ENCODE measurements at places on chromosomes 16 and 17.

DNA sequence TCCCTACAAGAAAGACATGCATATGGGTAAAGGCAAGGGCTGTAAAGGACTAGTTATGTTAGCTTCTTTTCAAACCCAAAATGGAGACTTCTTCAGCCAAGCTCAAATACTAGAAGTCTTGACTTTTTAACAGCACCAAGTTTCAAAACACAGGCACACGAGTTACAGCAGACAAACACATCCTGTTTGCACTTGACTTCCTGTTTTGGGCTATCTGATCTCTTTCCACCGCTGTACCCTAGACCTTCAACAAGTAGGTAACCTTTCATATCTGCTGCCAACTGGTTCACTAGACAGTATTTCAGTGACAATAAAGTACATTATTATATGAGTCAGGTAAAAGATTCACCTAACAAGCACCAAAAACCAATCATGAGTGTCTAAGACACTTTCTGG lies 12.3 kb downstream of the RFFL start:
- DNase-seq, result no peak

DNA sequence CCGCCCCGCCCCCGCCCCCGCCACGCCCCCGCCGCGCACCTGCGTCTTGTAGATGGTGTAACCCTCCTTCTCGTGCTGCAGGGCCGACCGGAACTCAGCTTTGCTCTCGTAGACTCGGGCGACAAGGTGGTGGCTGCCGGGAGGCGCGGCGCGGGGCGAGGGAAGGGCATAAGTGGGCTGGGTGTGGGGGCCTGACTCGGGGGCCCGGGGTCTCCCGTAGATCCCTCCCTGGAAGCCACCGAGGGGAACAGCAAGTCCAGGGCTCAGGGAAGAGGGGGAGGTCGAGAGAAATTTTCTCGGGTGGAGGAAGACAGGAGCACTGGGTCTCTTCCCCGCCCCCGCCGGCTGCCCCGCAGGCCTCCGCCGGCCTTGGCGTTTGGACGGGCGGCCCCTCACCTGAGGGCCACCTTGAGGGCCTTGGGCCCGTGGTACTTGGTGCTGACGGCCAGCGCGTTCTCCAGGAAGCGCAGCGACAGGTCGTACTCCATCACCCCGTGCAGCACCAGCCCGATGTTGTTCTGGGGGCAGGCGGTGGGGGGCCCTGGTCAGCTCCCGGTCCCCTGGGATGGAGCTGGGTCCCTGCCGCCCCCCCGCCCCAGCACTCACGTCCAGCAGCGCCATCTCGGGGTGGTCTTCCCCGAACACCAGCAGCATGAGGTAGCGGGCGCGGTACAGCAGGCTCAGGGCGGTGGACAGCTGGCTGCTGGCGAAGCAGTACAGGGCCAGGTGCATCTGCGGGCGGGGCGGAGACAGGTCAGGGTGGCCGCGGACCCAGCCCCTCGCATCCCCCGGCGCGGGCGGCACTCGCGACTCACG lies 19.4 kb downstream of the CLUH start:
- no peak for DNase-seq

DNA sequence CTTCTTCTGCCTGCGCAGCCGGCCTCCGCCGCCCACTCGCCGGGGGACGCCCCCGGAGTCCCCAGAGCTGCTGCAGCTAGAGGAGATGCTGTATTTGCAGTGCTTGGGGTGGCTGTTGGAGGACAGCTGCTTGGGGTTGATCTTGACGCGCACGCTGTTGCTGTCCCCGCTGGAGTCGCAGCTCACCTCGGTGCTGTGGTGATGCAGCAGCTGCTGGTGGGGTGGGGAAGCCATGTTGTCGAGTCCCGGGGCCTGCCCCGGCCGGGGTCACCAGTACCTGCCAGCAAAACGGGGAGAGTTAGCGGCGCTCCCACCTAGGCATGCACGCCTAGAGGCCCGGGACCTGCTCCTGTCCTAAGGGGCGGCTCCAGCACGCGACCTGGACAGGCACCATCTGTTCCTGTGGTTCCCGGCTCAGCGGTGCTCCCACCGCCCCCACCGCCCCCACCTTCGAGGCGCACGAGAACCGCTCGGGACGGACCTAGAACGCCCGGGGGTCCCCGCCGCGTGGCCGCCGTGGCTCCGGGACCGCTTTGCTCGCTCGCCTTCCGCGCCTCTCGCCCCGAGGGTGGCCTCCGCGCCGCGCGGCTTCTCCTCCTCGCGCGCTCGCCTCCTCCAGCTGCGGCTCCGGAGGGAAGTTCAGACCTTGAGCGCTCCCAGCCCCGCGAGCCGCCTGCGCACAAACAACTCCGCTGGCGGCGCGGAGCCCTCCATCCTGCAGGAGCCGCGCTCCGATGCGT lies 863 bp downstream of the ADCY9 start:
- DNase-seq, result peak; percentile 68

GRCh38 chr16:57540906-57541753 lies 1.3 kb upstream of the ADGRG5 start:
- peak; percentile 30 for DNase-seq

GRCh38 chr17:61349350-61349749 lies 50.3 kb upstream of the TBX2 start:
- DNase-seq, result no peak

- no peak for DNase-seq
These were observed 1.3 kb upstream of the ZNF821 start for GRCh38 chr16:71885261-71885650.

- no peak for DNase-seq
These were observed 82.1 kb downstream of the MSI2 start for GRCh38 chr17:57338257-57338914.

DNA sequence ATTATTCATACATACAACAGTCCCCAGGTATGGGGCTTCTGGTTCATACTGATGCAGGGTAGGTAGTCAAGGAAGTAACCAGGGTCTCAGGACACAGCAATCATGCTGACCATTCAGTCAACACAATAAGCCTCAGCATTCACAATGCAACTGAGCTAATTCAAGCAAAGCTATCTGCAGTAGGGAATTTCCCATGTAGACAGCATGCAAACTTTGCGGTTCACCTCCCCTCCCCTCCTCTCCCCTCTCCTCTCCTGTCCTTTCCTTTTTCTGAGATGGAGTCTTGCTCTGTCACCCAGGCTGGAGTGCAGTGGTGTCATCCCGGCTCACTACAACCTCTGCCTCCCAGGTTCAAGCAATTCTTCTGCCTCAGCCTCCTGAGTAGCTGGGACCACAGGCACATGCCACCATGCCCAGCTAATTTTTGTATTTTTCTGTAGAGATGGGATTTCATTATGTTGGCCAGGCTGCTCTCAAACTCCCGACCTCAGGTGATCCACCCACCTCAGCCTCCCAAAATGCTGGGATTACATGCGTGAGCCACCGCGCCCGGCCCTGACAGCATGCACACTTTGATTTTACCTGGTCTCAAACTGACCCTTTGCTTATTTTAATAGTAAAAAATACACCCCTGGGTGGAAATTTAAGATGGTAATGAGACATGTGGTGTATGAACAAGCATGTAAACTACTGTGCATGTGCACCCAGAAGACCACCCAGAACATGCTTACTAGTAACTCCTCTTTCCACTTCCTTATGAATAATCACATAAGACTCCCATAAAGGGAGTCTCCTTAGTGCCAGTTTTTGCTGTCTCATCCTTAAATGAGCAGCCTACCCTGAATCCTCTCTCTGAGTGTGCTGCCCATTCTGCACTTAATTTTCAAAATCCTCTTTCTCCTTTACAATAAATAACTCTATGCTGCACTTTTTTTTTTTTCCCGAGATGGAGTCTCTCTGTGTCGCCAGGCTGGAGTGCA lies 9.3 kb upstream of the RNF135 start:
- DNase-seq, result no peak

- DNase-seq, result no peak
These were observed 18.7 kb downstream of the RHOT1 start for GRCh38 chr17:32161029-32161428.

DNA sequence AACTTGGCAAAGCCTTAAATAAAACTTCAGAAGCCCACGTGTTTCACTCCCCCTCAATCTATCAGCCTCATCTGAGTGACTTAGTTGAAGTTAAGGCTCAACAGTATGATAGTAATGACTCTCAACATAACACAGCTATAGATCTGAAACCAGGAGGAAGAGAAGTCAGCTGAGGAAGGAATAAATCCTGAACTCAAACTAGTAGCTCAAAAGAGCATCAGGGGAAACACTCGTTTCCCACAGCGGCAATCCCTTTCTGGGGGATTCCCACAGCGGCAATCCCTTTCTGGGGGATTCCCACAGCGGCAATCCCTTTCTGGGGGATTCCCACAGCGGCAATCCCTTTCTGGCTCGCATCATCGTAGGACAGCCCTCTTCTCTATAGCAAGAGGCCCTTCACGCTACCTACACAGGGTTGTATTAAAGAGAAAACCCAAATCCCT lies 56.8 kb downstream of the ZZEF1 start:
- no peak for DNase-seq

- no peak for DNase-seq
These were observed 14.5 kb upstream of the ADORA2B start for GRCh38 chr17:15930426-15930825.

- DNase-seq, result peak; percentile 92
These were observed at the start of gene MYCBPAP for GRCh38 chr17:50507871-50508572. Gene MYCBPAP (plus strand): TSS chr17:50508439. CDS start chr17:50508675, 236 bp downstream.

DNA sequence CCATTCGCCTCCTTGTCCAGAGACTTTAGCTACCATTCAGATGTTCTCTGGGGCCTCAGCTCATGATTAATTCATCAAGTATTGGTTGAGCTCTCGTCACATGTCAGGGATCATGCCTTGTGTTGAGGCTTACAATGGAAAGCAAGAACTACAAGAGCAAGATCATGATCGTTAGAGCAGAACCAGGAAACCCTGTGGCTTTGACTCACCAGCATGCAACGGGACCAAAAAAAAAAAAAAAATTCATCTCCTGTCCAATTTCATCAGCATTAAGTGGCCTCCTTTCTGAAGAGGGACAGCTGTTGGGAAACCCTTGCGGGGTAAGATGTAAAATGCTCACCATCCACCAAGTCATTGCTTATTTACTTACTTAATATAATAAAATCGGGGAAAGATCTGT lies 12.1 kb upstream of the USP10 start:
- no peak for DNase-seq

GRCh38 chr17:4724650-4725049 lies 6.6 kb upstream of the MED11 start:
- DNase-seq, result no peak

DNA sequence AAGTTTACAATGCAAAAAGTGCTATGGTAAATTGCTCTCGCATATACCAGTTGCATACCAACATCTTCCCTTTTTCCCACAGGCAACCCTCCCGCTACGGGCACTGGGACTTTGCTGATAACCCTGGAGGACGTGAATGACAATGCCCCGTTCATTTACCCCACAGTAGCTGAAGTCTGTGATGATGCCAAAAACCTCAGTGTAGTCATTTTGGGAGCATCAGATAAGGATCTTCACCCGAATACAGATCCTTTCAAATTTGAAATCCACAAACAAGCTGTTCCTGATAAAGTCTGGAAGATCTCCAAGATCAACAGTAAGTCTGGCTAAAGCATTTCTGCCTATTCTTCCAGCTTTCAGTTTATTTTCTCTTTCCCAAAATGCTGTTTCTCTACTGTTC lies 27.9 kb upstream of the HSBP1 start:
- no peak for DNase-seq

DNA sequence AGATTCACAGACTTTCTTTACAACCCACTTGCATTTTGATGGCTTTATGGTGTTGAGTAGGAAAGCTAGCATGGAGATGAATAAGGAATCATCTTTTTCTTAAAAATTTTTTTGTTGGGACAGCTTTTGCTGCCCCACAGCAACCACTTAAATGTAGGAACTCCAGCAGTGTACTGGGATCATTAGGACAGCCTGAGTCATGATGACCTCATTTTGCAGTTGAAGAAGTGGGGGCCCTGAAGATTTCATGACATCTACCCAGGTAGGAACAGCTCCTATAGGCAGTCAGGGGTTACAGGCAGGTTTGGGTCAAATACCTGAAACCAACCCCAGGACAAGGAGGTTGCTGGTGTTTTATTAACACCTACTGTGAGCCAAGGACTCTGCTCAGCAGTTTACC lies 2.1 kb downstream of the METTL22 start:
- no peak for DNase-seq

DNA sequence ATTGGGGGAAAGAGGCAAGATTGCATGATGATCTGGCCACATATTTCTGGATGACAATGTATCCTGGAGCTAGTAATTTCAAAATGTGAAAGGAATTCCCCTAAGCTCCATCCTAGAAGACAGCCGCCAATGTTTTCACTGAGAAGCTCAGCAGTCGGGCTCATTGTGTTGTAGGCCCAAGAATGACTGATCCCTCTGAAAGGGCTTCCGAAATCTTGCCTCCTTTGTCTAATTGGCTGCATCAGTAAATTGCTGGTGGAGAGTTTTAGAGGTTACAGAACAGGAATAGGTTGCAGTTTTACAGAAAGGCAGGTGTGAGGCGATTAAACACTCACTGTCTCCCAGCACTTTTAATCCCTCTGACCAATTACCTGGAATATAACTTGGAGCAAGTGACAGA lies 464.1 kb upstream of the SALL1 start:
- DNase-seq, result no peak

DNA sequence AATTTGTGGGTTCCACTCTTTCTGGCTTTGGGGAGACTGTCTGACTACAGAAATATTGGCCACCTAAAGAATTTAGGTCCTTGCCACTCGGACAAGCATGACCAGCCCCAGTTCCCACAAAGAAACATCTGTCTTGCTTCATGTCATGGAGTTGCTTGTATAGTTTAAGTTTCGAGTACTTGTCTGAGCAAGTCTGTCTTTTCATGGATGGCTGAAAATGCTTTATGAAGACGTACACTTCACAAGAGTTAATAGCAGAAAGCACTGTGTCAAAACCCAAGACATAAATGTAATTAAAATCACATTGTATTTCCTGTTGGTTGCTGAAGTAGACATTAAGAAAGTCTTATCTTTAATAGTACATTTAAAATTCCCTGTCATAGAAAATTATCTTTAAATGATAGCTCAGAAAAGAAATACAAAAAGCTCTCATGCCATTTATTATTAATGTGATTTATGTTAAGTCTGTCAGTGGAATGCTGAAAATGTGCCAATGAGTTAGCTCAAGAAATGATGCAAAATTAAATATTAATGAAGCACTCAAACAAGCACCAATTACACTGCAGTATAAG lies 29.8 kb upstream of the XYLT2 start:
- DNase-seq, result no peak

DNA sequence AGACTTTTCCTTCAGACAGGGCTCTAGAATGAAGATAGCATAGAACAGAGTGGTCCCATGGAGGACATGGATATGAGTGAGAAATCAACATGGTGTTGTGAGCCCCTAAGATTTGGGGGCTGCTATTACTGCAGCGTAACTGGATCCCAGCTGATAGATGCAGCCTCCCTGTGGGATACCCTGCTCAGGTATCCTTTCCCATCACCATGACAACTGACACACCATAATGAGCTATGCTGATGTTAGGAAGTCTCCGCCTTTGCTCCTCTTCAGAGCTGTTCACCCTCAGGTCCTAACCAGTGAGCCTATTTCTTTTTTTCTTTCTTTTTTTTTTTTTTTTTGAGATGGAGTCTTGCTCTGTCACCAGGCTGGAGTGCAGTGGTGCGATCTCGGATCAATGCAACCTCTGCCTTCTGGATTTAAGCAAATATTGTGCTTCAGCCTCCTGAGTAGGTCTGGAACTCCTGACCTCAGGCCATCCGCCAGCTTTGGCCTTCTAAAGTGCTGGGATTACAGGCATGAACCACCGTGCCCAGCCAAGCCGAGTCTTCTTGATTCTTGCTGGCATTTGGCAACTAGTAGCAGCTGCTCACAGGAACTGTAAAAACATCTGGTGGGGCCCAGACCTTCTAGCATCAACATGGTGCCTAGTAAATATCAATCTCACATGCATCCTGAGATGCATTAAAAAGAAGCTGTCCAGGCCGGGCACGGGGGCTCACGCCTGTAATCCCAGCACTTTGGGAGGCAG lies 17.1 kb downstream of the STX4 start:
- no peak for DNase-seq

GRCh38 chr16:79593074-79593531 lies 7.4 kb downstream of the MAF start:
- DNase-seq, result no peak
